ENCODE measurements at places on chromosomes 7 and 10.

DNA sequence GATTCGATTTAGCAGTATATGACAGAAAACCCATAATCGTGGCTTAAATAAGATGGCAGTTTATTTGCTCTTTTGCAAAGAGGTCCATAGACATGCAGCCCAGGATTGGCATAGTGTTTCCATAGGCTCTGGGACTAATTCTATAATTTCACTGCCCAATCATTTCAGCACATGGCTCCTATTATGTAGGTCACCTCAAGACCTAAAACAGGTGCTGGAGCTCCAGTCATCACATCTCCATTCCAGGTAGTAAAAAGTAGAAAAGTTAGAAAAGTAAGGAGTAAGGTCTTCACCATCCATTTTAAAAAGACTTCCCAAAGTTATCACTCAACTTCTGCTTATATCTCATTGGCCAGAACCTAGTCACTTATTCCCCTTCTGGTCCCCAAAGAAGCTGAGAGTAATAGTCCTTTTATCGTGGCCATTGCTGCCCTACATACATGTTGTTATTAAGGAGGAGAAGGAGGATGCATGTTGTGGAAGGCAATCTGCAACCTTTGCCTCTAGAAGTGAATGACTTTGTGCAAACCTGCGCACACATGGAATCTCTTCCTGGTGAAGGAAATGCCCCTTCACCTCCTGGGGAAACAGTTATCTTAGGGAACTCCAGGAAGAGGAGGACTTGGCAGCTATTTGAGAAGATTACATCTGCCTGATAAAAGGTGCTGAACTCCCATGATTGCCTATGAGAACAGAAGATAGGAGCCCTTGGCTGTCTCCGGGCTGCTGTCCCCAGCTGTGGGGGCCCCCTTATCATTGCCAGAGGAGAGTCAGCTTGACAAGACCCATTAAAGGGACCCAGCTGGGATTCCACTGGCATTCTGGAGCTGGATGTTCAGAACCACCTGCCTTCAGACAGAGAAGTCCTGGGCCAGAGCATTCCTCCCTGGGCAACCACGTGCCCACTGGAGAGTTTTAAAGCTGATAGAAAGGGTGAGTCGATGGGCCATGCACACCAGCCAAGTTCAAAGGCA, 330.6 kb upstream of the ZMIZ1 start:
- DNase-seq: no peak

- DNase-seq: no peak
Observed at GRCh38 chr7:66255534-66256100, 50.5 kb downstream of the TPST1 start.

DNA sequence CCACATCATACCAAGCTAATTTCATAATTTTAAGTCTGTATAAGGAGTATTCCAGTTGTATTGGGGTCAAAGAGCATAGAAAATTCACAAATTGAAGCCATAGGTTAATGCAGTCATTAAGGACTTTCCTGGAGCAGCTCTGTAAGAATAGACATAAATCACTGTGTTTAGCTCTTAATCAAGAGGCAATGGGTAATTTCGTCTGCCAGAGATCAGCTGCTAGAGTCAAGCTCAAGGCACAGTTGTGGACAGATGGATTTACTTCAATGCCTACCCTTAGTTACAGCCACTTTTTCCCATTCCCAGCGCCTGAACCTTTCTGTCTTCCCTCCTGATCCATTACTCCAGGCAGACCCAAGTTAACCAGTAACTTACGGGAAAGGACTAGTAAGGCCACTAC, 40.6 kb upstream of the AGBL3 start:
- no peak for DNase-seq

GRCh38 chr10:23114228-23114850, 19.0 kb downstream of the MSRB2 start:
- DNase-seq: no peak

GRCh38 chr10:125158601-125159485, 1.5 kb downstream of the CTBP2 start:
- no peak for DNase-seq
